IPS DF 19.7 (cell line): ENCODE measurements at places on chromosomes 12 and 14.

DNA sequence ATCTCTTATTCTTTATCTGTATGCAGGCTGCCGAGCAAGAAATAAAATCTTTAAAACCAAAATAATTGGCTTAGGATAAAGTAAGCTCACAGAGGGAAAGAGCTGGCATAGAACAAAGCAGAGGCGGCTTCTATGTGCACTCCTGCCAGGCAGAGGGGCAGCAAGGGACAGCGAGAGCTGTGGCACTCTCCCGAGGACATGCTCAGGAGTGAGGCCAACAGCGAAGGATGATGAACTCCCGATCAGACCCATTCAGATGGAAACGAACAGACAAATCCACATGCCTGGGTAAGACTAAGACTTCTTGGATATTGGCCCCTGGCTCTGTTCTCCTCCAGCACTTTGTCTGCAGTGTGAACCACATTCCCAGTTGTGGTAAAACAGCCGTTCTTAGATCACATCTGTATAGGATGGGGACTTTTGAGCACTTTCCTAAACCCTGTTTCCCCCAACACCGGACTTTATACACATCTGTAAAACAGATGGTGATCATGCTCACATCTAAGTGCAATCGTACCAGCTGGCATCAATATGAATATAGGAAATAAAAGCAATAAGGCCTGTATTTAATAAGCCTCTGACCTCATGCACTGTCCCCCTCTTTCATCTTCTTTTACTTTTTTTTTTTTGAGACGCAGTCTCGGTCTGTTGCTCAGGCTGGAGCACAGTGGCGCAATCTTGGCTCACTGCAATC lies 134.1 kb downstream of the PPM1H start:
- no peak for DNase-seq

DNA sequence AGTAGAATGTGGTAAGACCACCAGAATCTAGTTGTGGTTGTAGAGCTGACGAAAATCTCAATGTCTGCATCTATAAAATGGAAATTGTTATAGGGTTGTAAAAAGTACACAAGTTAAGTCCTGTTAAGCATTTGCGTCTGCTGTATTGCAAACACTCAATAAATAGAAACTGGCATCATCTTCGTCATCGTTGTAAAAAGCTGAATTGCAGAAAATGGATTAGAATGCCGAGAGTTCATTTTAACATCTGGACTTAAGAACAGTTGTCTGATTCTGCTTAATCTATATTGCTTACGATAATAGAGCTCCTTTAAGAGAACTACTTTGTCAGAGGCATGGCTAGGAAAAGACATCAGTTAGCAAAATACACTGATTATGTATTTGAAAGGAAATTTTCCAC lies 33.2 kb downstream of the KCNMB4 start:
- DNase-seq, result no peak

DNA sequence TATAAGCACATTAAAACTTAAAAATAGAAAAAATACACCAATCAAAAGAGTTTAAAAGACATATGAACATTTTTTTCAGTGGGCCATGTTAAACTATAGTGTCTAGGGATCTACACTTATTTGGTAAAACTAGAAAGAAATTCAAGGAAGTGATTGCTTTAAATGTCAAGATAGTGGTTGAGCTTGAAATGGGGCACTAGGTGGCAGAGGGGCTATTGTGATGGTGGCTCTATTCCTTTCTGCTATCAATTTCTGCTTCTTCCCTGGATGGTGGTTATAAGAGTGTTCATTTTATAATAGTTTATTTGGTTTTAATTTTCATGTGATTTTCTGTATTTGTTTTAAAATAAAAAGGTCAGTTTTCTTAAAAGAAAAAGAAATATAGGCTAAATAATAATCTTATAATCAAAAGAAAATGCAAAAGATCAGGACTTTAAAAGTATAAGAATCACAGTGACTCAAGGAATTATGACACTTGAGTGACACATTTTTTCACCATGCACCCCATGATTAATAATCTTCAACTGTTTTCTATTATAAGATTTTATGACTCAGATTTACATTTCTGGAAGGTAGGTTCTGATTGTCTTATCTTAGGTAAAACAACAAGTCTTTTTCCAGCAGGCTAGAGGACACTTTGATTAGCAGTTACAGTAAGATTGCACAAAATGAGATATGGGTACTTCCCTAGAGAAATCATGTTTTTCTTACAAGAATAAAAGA lies 137.5 kb downstream of the FSCB start:
- no peak for DNase-seq

- no peak for DNase-seq
Observed at GRCh38 chr14:93790966-93791365, 2.7 kb upstream of the PRIMA1 start.

- peak; percentile 59 for DNase-seq
Observed at GRCh38 chr14:67943947-67944346, 124.4 kb downstream of the RAD51B start.
